ENCODE measurements at places on chromosomes 7 and 10.

DNA sequence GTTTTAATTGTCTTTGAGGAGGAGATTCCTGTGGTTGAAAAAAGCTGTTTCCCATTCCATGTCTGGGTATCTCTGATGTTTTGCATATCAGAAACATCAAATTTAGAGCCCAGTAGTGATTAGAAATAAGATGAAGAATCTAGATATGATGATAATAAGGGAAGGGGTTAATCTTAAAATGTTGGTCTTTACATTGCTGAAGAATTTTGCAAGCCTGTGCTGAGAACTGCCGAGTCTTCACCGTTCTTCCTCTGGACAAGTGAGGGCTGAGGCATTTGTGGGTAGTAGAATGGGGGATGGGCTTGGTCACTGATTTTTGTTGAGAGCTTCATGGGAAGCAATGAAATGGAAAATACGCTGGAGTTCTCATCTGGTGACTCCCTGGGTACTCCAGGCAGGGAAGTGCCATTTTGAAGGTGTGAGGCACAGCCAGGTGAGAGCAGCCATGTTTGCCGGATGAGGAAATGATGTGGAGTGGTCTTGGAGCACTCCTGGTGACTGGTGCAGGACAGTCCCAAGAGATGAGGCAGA is 10.2 kb downstream of the TCF7L2 start:
- DNase-seq: no peak

- DNase-seq: no peak
Measured at GRCh38 chr7:155203059-155203881, 94.4 kb upstream of the INSIG1 start.

DNA sequence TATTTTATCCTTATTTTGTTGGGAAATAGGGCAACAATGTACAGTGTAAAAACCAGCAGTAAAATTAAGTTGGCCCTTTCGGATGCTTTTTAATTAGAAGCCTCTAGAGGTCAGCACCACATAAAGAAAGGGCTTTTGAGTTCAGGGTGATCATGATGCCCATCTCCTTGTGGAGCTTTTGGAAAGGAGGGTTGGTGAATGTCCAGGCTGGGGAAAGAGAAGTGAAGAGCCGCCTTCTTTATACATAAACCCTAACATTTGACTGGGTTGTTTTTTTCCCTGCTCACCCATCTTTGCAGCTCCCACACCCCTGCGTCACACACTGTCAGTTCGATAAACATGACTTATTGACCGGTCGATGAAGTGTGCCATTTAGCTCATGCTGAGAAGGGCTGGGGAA is 29.8 kb downstream of the MTURN start:
- DNase-seq: no peak

GRCh38 chr10:104293011-104293410 is 24.0 kb downstream of the GSTO2 start:
- no peak for DNase-seq

- no peak for DNase-seq
Measured at GRCh38 chr7:155843426-155844018, 31.3 kb upstream of the SHH start.

GRCh38 chr7:133587903-133588302 is 335.0 kb downstream of the EXOC4 start:
- no peak for DNase-seq

DNA sequence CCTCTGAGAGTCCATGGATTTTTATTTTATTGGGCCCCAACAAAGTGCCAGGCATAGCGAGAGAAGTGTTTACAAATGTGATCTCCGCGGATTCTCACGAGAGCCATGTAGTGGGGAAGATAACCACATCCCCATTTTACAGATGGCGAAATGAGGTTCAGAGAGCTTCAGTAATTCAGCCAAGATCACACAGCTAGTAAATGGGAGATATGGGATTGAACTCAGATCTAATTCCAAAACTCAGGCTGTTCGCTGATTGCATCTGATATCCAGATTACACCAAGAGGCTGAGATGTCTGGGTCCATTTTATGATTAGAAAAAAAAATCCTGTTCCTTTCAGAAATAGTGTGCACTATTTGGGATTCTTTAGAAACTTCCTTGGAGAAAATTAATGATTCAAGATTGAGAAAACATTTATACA is 1.3 kb downstream of the FAS start:
- DNase-seq: no peak

GRCh38 chr7:93350338-93350737 is 118.2 kb downstream of the VPS50 start:
- no peak for DNase-seq

DNA sequence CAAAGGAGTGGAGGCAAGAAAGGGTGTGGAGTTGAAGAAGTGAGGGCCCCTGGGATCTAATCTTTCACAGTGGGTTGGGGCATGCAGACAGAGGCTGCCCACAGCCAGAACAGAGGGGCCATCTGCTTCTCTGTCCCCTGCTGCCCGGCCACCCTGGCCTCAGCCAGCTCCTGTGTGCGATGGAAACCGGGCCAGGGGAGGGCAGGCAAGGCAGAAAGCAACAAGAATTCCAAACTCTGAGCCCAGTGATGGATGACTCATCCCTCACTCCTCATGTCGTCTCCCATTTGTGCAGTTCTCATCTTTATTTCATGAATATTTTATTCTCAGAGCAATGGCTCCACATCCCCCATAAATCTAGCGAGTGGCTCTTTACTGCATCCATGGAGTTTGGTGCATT is 757.1 kb downstream of the GRID1 start:
- DNase-seq: no peak

GRCh38 chr10:32000937-32001336 is 55.3 kb downstream of the KIF5B start:
- DNase-seq: no peak

GRCh38 chr10:8338177-8338766 is 283.8 kb downstream of the GATA3 start:
- DNase-seq: no peak

GRCh38 chr7:30285536-30286284 is 1.3 kb downstream of the ZNRF2 start:
- peak; percentile 42 for DNase-seq

- no peak for DNase-seq
Measured at GRCh38 chr10:113130014-113130641, 180.1 kb downstream of the TCF7L2 start.

DNA sequence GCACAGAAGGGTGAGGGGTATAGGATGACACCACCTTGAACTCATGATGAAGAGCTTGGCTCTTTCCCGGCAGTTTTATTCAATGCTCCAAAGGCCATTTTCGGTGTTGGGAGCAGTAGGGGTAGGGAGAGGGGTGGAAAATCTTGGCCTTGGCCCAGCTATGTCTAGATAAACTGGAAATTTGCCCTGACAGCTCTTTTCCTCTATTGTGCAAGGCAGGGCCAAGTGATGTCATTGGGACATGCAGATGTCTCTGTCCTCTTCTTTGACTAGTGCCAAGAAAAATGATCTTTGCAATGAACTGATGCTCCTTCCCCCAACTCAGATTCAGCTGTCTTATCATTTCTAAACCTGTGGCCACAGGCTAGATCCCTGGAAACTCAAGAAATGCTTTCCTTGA is 27.7 kb upstream of the PRKCQ start:
- no peak for DNase-seq

- no peak for DNase-seq
Measured at GRCh38 chr7:137130751-137131158, 212.8 kb downstream of the PTN start.

- DNase-seq: no peak
Measured at GRCh38 chr7:107879400-107880035, 11.5 kb upstream of the DLD start.

DNA sequence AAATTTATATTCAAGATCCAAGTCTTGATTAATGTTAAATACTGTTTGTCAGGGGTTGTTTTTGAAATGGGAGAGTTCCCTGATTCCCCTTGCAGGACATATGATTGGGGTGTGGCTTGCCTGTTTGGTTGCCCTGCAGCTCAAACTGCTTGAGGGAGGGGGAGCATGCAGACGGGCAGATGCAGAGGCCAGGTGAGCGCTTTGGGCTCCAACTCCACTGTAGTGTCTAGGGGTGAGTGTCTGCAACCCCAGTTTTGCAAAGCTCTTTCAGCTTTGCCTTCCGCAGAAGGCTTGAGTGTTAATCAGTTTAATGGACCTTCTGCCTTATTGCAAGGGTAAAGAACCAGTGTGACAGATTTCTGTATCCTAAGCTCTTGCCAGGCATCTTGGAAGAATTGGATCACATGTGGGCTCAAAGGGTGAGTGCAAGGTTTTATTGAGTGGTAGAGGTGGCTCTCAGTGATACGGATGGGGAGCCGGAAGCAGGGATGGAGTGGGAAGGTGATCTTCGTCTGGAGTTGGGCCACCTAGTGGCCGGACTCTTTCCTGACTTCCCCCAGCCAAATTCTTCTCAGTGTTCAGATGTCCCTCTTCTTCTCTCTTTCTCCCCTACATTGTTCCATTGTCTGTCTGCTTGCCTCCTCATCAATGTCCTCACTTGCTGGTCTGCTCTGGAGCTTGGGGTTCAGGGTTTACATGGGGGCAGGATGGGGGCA is 479.7 kb downstream of the ATRNL1 start:
- no peak for DNase-seq

DNA sequence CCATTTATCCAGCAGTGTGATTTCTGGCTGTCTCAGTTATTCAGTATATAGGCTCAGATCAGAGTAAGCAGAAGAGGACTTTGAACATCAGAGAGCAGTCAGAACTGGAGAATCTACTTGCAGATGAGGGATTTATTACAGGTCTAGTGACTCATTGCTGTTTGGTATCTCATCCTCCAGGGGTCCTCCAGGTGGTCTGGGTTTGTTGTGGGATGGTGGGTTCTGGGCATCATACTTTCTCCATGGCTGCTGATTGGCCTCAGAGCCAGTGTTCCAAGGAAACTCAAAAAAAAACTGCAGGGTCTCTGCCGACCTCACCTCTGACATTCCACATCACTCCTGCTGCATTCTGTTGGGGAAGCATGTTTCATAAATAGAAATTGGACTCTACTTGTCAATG is 214.8 kb downstream of the CNTNAP2 start:
- DNase-seq: no peak

DNA sequence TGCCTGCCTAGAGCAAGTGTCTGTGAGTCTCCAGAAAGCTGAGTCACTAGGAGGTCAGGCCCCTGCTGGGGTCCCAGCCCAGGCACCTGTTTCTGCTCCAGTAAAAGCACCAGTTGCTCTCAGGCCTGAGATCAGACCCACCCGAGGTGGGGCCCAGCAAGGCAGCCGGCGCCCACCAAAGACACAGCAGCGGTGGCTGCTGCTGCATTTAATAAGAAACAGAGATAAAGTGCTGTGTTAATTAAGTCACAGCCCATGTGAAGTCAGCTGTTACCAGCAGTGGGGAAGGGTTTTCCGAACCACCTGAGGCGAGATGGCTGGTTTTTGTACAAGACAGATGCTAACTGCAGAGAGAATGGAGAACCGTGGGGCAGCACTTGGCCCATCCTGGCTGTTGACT is 12.1 kb upstream of the LRRC18 start:
- DNase-seq: no peak

- DNase-seq: no peak
Measured at GRCh38 chr10:93369588-93370164, 112.5 kb downstream of the MYOF start.

DNA sequence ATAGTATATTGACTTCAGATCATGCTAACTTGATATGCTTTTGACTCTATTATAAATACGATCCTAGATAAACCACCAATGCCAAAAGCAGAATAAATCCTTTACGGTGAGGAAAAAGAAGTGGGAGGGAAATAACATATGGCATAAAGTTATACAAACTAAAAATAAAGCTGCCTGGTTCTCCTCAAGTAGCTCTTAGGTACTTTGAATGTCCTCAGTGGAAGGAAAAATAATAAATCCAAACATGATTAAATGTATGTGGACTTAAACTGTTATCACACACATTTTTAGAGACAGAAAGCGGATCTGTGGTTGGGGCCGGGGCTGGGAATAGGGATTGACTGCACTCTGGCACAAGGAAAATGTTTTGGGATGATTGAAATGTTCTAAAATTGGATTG is 23.6 kb downstream of the EEPD1 start:
- DNase-seq: no peak

DNA sequence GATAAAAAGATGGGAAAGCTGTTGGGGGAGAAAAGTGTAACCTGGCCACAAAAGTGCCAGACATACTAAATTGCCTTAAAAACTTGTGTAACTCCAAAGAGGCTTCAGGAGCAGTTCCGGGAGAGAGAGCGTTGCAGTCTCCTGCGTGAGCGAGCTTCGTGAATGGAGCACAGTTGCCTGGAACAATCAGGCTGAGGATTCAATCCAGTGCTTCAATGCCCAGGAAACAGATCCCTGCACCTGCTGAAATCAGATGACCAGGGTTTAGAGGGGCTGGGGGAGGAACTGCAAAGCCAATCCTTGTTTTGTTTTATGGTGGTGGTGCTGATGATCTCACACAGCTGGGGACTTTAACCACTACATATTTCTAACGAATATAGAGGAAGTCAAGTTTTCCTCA is 398.3 kb downstream of the DPP6 start:
- no peak for DNase-seq

- no peak for DNase-seq
Measured at GRCh38 chr10:70778267-70778924, 6.8 kb downstream of the TBATA start.

DNA sequence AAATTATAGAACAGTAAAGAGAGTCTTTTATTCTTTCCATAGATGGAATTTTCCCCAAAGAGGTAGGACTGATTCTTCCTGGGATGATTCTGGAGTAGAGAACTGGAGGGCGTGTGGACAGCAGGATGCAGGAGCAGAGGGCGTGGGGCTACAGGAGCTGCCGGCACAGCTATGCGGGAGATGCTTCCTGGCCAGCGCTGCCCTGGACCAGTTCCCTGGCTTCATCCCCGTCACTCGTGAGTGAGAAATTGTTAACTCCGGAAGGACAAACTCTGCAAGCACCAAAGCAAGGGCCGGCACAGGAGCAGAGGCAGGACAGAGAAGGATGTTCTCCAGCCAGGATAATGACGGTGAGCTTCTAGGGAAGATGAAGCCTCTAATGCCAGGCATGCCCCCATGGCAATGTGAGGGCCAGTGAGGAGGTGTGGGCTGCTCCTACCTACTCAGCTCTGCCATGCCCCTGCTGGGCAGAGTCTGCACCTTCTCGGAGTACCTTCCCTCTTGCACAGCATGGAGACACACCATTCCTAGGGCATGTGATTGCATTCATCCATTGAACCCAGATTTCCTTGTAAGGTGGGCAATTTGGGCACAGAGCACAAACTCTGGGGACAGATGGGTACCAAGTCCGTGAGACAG is 760.9 kb upstream of the IGFBP3 start:
- DNase-seq: no peak

- DNase-seq: no peak
Measured at GRCh38 chr7:42180806-42181205, 56.2 kb downstream of the GLI3 start.

DNA sequence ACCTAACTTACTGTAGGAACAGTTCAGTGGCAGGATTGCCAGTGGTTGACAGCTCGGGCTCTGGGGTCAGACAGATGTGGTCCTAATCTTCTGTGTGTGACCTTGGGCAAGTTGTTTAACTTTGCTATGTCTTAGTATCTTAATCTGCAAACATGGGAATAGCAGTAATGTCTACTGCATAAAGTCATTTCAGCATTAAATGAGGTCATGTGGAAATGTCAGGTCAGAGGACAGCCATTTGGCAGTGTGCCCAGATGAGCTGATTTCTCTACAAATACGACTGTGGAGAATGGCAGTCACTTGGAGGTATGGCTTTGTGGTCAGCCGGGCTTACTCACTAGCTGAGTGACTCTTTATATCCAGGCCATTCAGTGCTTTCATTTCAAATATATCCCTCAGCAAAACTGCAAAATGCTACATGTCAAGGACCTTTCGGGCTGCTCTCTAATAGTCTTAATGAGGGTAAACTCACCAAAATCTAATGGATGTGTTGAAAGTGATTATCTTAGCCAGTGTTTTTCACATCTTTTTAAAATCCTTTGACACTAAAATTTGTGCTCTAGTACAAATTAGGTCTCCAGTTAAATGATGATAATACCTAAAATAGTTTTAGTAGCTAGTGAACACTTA is 171.4 kb downstream of the ST7 start:
- DNase-seq: peak; percentile 73

- DNase-seq: no peak
Measured at GRCh38 chr7:125820495-125820894, 890.9 kb upstream of the POT1 start.
